ENCODE measurements at places on chromosomes 6 and 20.

- DNase-seq: no peak
These were observed 21.7 kb downstream of the TRAF3IP2 start for GRCh38 chr6:111583986-111584385.

DNA sequence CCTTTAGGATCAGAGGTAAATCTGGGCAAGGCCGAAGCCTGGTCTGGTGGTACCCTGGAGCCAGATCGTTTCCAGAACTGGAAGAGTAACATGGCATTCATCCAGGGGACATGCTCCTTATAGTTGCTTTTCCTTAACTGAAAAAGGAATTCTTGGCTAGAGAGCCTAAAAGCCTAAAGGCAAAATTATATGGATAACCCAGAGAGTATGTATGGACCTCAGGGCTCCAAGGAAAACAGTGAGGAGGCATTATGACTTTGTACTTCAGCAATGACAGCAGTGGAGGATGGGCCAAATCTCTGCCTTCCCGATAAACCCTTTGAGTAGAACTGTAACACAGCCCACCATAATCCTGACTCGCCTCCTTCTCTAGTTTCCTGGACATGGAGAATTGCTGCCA is 29.3 kb downstream of the ARHGAP18 start:
- DNase-seq: no peak

DNA sequence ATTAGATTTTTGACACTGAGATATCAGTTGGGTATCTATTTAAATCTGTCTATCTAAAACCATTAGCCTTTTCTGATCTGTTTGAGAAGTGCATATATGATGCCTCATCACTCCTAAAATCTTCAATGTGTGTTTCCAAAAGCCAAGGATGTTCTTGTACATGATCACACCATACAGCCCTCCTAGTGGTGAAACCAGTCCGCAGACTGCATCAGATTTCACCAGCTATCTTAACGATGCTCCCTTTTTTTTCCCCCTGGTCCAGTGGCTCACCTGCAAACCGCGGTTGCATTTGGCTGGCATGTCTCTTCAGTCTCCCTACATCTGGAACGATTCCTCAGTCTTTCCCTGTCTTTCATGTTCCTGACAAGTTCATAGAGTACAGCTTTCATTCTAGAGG is 4.0 kb downstream of the KIZ start:
- DNase-seq: no peak

DNA sequence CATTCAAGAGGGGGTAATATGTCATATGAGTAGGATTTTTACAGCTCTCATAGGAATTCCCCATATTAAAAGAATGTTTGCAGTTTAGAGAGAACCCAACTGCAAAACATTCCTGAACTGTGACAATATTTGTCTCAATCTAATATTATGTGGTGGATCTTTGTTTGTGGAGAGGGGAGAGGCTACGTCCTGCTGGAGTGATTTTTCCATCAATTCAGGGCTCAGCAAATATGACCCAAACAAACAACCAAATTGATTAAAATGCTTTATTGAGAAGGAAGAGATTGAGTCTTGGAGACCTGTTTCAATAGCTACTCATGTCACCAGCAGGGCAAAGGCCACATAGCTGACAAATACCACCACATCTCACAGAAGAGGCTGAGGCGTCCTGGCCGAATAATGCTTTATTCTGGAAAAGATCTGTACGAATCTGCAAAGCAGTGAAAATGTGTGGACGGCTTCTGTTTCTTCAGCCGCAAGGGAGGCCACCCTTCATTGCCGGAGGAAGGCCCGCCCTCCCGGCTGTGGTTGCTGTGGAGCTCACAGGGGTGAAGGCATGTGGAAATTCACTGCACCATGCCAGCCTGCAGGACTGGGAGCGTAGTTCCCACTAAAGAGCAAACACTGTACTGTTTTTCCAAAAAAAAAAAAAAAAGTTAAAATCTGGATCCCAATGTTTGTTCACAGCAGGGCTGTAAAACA is 89.7 kb upstream of the QKI start:
- DNase-seq: no peak

DNA sequence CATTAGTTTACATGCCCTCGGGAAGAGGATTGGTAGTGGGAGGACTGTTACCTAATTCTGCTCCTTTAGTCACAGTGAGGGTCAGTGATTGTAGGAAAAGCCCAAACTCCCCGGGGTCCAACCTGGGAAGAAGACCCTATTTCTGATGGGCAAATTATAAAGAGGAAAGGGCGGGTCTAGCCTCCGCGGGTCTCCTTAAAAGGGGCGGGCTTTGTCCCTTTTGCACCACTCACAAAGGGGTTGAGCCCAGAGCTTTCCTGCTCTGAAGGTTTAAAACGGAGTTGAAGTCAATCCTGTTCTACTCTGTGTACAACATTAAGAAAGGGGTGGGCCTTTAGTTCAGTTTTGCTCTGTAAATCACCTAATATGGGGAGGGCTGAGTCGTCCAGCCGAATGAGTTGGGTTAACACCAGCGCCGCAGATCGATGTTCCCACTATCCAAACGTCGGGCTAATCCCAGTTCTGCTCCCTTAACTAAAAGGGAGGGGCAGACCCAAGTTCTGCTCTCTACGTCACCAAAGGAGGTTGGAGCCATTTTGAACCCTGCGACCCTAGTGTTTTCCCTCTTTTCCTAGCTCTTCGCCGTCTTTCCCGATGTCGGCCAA is 920 bp upstream of the RNF5 start:
- peak; percentile 34 for DNase-seq

- DNase-seq: no peak
These were observed 47.2 kb upstream of the FAM8A1 start for GRCh38 chr6:17552861-17553260.

- DNase-seq: no peak
These were observed 47.0 kb downstream of the PLAGL1 start for GRCh38 chr6:143961066-143961465.

GRCh38 chr6:163354085-163354484 is 60.4 kb upstream of the QKI start:
- DNase-seq: no peak

DNA sequence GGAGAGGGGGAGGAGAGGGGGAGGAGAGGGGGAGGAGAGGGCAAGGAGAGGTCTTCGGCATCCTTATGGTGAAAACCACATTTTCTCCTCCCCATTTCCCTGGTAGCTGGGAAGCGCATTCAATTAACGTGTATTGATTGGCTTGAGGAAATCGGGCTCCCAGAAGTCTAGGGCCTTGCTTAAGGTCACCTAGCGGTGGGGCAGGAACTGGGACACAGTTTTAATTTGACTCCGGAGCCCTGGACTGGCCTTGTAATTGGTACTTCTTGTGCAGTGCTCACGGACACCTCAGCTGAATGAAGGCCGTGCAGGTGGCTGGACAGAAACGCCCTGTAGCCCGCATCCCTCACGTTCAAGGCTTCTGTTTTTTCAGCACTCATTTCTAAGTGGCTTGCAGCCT is 42.8 kb downstream of the CTCFL start:
- DNase-seq: no peak

GRCh38 chr20:60482221-60483008 is 524.2 kb downstream of the CDH26 start:
- no peak for DNase-seq

Data from stimulated activated CD8-positive, alpha-beta memory T cell treated with anti-CD3 and anti-CD28 coated beads, Interleukin-7, amount 100 ng/mL, for 48 hours (primary cell).